ENCODE measurements at places on chromosomes 13 and 19.

DNA sequence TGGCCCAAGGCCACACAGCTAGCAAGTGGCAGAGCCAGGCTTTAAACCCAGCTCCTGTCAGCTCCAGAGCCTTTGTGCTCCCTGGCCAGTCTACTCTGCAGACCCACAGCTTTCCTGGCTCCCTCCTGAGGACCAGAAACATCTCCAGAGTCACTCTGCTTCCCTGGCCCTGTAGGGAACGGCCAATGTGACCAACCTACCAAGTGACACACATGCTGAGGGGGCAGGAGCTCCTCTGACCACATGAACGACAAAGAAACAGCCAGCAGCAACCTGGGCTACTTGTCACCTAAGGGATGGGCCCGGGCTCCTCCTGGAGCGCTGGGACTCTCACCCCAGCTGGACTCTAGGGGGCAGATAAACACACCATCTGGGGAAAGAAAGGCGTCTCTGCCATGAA lies 19.3 kb downstream of the PEG3 start:
- no peak for DNase-seq

DNA sequence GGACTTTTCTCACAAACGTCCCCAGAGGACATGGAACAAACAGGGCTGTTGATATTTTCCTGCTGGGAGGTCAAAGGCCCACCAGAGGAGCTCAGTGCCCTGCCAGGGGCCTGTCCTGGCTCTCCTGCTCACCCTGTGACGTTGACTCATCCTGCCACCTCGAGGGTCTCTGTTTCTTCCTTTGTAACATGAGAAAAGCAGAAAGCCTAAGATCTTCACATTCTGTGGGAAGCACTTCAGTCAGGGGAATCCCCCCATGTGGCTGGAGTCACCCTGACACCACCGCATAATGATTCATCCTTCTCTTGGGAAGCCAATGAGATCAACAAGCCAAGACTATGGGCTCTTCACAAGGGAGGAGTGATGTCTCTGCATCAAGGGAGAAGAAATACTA lies 147.9 kb downstream of the KATNAL1 start:
- no peak for DNase-seq

DNA sequence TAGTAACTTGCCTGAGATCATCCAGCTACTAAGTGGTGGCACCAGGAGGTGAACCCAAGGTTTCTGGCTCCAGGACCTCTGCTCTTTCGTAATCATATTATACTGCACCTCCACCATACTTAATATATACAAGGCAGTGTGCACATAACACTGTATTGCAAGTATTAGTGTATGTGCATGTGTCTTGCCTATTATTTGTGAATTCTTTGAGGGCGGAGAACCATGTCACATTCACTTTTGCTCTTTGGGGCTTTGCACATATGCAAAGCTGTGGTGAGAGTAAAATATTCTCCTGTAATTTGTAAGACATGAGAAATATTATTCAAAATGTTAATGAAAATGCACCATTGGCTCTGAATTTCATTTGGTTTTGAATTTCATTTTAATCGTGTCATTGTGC lies 78.6 kb downstream of the DGKH start:
- no peak for DNase-seq

- DNase-seq: no peak
These were observed 19.0 kb downstream of the MRPS12 start for GRCh38 chr19:38949580-38950367.

DNA sequence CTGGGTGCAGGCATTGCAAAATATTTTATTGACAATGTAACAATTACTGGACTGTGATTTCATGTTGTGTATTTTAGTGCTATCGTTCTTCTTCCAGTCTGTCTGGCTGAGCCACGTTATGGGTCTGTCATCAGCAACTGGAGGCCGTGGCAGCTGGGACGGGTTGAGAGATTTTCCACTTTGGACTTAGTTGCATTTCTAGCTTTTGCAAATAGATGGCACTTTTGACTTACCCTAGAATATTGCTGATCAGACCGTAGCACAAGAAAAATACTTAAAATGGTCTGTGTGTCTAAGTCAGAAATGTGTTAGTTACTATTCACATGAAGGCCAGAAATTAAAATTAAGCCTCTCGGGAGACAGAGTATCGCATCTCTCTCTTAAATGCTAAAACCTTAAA lies 211.1 kb downstream of the TEX29 start:
- DNase-seq: no peak

DNA sequence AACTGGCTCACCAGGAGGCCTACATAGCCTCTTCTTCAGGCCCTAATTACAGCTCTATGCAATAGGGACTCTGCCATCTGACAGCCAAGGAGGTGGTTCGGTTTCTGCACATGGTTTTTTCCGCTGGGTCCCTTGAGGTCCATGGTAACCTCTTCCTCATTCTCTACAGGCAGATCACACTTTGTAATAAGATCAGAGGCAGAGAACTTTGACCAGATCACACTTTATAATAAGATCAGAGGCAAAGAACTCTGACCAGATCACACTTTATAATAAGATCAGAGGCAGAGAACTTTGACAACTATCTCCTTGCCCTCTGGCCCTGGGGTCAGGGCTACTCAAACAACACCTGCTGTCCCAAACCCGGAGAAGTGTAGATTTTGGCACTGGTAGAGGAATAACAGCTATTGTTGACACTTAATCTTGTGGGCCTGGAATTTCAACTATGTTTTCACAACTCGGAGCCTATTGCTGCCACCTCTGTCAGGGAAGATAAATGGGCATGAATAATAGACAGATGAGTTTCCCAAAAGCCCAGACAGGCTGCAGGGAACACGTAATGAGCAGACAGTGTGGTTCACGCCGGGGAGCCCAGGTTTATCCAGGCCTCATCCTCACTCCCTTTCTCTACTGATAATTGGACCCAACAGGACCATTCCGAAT lies 246.1 kb downstream of the UQCRFS1 start:
- DNase-seq: no peak

DNA sequence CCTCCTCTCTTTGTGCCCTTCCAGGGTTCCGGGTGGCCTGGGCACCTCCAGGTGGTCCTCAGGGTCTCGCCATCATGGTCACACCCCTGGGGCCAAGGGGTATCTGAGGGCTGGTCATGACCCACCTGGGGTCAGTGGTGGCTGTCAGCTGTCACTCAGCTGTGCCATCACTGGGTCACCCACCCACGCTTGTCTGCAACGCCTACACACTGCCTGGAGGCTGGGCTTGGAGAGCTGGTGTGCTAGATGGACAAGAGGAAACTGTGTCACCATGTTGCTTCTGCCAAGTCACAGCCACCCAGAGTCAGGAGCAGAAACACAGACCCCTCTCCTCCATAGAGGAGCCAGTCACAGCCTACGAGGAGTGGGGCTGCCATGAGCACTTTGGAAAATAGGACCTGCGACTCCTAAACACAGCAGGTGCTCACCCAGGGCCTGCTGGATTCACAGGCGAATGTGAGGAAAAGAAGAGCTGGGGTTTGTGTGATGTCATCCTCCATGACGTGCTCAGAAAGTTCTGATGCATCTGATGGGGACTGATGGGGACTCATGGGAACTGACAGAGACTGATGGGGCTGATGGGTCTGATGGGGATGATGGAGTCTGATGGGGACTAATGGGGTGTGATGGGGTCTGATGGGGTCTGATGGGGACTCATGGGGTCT lies 10.7 kb upstream of the GRTP1 start:
- DNase-seq: no peak

DNA sequence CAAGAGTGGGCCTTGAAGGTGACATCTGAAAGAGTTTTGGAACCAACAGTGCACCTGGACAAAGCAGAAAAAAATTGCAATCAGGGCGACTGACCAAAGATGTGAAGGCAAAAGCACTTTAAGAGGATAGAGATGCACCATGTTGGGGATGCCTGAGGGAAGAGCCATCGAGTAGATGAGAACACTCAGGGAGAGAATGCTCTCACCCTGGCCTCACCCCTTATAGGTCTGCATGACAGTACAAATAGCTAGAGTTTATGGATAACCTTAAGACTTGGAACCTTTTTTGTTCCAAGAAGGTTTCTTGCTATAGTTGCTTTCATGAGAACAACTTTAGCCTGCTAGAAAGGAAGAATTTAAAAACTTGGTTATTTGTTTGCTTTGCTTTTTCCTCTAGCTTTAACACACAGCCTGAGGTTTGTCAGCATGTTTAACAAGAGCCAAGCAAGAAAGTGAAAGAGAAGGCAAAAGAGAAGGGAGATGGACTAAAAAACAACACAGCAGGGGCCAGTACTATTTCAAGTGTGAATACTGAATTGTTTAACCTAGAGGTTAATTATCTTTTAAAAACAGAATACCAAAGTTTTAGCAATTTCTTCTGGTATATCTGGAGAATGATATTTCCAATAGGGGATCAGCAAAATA lies 418.9 kb downstream of the DIAPH3 start:
- no peak for DNase-seq

GRCh38 chr13:40665126-40666044 lies 1.1 kb downstream of the FOXO1 start:
- DNase-seq: no peak

- DNase-seq: peak; percentile 89
These were observed 34.2 kb downstream of the MBNL2 start for GRCh38 chr13:97256343-97256783.

DNA sequence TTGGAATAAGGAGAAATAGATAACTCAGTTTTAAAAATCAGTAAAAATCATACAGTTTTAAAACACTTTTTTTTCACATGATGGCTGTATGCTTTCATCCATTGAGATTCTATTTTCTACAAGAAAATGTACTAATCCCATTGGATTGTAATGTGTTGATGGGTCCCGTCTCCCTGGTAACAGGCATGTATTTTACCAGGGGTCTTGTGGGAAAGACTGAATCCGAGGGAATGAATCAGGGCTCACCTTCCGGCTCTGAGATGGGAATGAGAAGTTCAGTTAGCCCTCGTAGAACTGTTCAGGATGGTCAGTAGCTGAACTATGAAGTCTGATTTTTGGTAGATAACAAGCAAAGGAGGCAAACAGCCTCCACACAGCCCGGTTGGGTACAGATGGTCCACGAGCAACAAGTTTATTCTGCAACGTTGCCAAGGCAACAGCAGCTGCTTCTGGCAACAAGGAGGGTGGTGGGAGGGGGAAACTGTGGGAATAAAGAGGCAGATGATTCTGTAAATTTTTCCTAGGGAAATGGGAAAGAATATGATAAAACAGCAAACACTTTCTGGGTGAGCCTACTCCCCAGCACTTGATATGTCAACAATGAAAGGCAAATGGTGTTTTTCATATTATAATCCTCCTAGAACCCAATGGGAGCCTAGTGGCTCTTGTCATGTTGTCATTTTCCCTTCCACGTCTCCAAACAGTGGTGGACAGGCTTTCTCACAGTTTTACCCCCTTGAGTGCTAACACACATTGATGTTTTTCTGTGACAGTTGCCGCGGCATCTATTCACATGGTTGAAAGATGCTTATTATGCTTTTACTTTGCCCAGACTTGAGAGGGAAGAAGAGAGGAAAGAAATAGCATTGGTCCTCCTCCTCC lies 12.4 kb upstream of the SIAH3 start:
- DNase-seq: no peak

DNA sequence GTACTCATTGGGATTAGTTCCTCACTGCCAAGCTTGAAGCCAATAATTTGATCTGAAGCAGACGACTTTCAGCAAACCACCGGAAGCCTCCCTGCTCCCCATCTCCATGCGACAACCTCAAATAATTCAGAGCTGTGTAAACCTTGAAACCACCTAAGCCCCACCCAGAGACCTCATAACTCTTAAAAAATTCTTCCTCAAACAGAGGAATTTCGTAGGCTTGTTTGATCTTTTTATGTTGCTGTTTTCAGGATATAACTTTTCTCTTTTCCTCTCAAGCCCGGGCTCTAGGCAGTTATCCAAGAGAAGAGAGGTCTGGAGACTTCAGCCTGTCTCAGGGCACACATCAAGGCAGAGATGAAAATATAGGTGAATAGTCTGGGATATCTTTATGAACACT lies 311.6 kb downstream of the KCNRG start:
- peak; percentile 64 for DNase-seq

- peak; percentile 88 for DNase-seq
These were observed 1.5 kb downstream of the ZMYM2 start for GRCh38 chr13:19959831-19960652.

DNA sequence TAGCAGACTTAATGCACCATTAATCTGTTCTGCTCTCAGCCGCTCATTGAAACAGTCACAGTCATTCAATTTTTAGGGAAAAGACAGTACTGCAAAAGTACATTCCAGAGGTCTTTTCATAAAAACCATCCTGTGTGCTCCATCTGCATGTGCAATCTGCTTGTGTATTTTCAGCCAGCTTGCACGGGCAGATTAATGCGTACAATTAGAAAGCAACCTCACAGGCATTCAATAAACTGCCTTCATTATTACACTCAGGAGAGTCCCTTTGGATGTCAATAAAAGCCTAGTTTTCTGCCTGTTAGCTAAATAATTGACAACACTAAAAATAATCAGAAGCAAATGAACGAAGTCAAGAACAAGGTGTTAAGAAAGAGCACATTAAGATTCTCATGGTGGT lies 41.9 kb downstream of the EPSTI1 start:
- no peak for DNase-seq

- no peak for DNase-seq
These were observed 127.9 kb upstream of the USP29 start for GRCh38 chr19:56991912-56992311.
